Psoas muscle (tissue), 8 donors: ENCODE measurements at places on chromosomes 11 and 22. TPM values are rescaled to one million over a fixed set of nuclear protein-coding genes. Genes with fewer than 3 reads are reported as not detected.

AIFM3 gene
- 0.69 TPM for total RNA-seq

DBX1 gene
- not detected for total RNA-seq

- no peaks in the 10 kb centered on the region for H3K4me1 ChIP-seq
- no peak overlapping the region for H3K27ac ChIP-seq
- peaks cover 68% of the 10 kb centered on the region for H3K27me3 ChIP-seq
- no peaks in the 10 kb centered on the region for H3K36me3 ChIP-seq
Observed at GRCh38 chr11:31823644-31824331, 12.7 kb upstream of the PAX6 start.

- no peaks in the 10 kb centered on the region for H3K36me3 ChIP-seq
- H3K27ac ChIP-seq, result peak overlapping the region; percentile 62
- H3K4me1 ChIP-seq, result peaks cover 7% of the 10 kb centered on the region
- no peak for DNase-seq
Observed at GRCh38 chr11:104967534-104968354, 630 bp downstream of the CASP4 start.

DNA sequence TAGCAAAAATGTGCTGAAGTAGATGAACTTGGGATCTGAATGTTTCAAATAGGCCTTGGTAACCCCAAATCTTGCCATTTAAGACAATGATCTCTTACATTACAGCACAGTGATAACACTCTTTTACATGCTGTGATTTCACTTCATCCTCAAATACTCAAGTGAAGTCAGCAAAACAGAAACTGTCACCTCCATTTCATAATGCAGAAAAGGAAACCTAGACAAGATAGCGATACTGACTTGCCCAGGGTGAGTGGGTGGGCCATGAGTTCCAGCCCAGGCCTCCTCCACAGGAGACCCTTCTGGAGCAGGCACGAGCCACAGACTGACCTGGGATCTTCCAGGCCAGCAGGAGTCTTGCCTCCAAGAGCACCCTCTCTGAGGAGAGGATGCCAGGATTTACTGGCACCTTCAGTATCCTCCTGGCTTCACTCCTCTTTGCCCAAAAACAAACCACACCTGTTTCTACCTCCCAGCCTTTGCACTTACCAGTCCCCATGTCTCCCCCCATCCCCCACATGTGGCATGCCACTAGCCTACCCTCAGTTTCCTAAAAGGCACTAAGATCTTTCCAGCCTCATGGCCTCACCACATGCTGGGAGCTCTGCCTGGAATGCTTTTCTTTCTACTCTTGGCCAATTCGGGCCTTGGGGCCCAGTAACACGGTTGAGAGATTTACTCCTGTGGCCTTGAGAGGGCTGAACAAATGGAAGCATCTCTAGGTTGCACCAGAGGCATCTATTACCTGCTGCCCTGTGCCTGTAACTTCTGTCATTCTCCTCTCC is 1.9 kb upstream of the DGAT2 start:
- H3K4me1 ChIP-seq, result peaks cover 6% of the 10 kb centered on the region
- H3K36me3 ChIP-seq, result no peaks in the 10 kb centered on the region
- DNase-seq, result no peak
- H3K27ac ChIP-seq, result no peak overlapping the region
- H3K27me3 ChIP-seq, result no peaks in the 10 kb centered on the region
- H3K4me3 ChIP-seq, result no peak overlapping the region

DNA sequence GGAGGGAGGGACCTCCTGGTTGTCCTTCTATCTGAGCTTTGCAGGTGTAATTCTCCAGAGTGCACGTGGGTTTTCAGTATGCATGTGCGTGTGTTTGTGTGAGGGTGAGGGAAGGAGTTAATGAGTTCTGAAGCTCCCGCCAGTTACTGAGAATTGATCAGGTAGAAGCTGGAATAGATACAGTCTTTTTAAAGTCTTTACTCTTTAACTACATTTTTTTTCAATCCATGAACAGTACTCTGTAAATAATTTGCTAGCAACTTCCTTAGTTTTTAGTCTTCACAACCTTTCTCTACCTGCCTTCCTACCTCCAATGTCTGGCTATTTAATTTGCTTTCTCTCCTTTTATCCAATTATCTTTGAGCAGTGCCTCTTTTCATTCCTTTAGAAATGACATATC is 25.5 kb downstream of the ARHGAP42 start:
- no peak overlapping the region for H3K4me3 ChIP-seq
- no peak overlapping the region for H3K27ac ChIP-seq
- no peaks in the 10 kb centered on the region for H3K36me3 ChIP-seq
- H3K27me3 ChIP-seq, result no peaks in the 10 kb centered on the region

GRCh38 chr11:65355013-65355775 is 643 bp downstream of the TIGD3 start:
- H3K27ac ChIP-seq, result peak overlapping the region; percentile 3
- peak; percentile 65 for DNase-seq
- peaks cover 31% of the 10 kb centered on the region for H3K4me1 ChIP-seq

DENND6B gene
- 1.6 TPM for total RNA-seq
